ENCODE measurements at places on chromosomes 4 and X.

DNA sequence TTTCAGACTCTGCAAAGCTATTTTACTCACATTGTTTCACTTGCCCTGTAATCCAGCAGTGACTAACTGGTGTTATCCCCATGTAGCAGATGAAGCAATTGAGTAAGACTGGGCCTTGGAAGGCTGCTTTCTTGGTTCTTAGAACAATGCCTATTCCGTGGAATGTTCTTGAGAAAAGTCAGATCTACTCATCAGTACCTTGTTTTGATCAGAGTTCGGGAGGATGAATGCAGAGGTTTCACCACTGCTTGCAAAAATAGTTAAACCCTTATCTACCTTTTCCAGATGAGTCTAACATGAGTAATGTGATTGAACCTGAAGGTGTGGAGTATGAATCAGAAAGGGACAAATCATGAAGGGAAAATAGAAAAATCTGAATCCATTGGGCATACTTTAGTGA lies 1.8 kb downstream of the MAOB start:
- DNase-seq: no peak

DNA sequence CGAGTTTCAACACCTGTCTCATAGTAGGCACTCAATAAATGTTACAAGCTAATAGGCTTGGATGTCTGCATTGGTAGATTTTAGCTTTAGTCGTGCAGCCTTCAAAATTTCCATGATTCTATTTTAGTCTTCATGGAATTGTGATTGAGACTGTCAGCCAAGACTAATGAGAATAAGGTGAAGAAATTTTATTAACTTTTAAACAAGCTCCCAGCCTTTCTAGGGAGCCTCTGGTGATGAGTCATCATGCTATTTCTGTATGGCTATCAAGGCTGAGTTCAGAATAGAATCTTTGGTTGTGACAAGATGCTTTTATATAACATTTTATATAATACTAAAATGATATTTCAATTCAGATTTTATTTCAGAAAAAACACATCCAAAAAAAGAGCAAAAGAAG lies 685.8 kb downstream of the GABRG1 start:
- DNase-seq: no peak

DNA sequence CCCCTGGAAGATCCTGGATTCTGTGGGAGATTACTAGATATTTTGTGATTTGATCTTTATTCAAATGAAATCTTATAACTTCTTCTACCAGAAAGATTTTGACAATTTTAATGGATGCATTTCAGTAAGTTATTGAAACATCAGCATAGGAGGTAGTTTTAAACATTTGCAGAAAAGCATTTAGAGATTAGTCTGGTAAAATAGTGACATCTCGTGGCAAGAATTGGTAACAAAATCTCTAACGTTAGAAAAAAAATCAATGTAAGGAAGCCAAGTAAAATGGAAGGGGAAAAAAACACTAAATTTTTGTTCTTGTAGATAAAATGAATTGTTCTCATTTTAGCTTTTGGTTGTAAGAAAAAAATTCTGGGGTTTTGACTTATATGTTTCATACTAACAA lies 73.3 kb downstream of the TASL start:
- no peak for DNase-seq

GRCh38 chr4:62301500-62301899 lies 1101.4 kb downstream of the ADGRL3 start:
- no peak for DNase-seq

- DNase-seq: no peak
Measured at GRCh38 chrX:104172121-104172520, 5.9 kb downstream of the FAM199X start.

GRCh38 chrX:70908541-70908940 lies at the start of gene TEX11:
Gene TEX11, minus strand, starts transcription at chrX:70908711. Its CDS starts 922 bp downstream, at chrX:70907789.
- DNase-seq: no peak

GRCh38 chr4:186932196-186932595 lies 208.5 kb upstream of the FAT1 start:
- no peak for DNase-seq

DNA sequence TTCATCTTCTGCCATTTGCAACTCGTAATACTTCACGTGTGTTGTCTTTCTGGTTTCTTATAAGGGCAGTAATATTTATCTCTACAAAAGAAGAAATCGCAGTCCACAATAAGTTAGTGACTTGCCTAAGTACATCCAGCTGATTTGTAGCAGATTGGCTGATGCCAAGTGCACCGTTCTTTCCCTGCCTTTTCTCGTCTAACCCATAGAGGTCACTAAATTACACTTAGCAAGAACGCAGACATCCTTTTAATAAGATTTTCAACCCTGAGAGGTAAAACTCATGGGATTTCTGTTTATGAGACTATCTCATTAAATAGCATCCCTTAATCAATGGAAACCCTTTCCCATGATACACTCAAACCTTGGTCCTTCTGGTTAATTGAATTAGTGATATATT lies 408.6 kb upstream of the ACTRT1 start:
- no peak for DNase-seq

GRCh38 chrX:16910376-16910775 lies 36.1 kb upstream of the REPS2 start:
- DNase-seq: no peak

- DNase-seq: no peak
Measured at GRCh38 chr4:95288552-95288951, 260.2 kb downstream of the UNC5C start.

DNA sequence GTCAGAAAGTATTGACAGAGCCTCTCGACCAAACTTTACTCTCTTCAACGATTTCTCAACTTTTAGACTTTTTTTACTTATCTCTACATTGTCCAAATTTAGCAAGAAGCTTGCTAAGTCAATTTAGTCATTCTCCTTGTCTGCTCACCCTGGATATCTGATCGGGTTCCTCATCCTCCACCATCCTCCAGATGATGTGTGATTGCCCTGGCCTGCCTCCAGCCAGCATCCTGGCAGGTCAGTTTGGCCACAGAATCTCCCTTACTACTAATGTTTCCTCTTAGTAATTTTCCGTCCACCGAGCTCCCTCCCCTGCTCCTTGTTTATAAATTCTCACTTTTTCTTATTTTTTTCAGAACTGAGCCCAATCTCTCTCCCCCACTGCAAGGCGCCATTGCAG lies 167.9 kb upstream of the ZFP42 start:
- no peak for DNase-seq

GRCh38 chrX:152136312-152136711 lies 2.1 kb downstream of the MAGEA10 start:
- DNase-seq: no peak

GRCh38 chrX:138711399-138712347 lies at the start of gene FGF13:
Gene FGF13, minus strand, starts transcription at chrX:138711717. Its CDS starts 714 bp downstream, at chrX:138711003.
- DNase-seq: no peak

GRCh38 chrX:72526534-72527508 lies 45.8 kb downstream of the HDAC8 start:
- DNase-seq: no peak

GRCh38 chr4:126136922-126137781 lies 822.4 kb downstream of the FAT4 start:
- no peak for DNase-seq

DNA sequence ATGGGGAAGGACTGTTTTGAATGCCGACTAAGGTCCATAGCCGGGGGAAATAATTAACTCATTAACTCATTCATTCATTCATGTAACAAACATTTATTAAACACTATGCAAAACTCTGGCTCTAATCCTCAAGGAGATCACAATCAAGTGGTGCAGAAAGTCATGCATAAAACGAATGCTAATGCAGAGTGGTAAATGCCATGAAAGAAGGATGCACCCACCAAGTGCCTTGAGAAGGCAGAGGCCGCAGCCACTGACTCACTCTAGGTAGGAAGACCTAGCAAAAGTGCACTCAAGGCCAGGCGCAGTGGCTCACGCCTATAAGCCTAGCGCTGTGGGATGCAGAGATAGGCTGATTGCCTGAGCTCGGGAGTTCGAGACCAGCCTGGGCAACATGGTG lies 22.9 kb downstream of the SLITRK2 start:
- no peak for DNase-seq

GRCh38 chr4:52247941-52248340 lies 196.8 kb downstream of the SPATA18 start:
- no peak for DNase-seq

DNA sequence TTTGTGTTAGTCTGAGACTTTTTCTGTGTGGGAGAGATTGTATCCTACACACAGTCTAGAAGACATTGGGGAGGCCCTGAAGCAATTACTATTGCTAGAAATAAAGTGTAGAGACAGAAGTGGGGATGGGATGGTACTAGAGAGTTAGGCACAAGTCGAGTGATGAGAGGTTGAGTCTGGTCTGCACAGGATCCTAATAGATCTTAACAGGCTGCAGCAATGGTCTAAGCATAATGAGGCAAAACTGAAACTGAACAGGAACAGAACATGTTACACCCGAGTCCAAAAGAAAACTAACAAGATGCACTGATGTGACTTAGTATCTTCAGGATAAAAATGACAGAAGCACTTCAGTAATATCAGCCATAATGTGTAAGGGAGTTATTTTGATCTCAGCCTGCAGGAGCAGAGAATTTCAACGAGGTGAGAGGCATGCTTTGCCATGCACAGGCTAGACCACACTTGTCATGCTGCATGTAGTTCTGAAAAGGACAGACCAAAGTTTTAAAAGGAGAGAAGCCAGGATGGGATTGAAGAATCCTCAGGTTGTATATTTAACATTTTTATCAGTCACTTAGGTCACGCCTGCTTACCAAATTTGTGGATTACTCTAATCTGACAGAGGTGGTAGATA lies 205.8 kb upstream of the BOD1L1 start:
- DNase-seq: no peak

DNA sequence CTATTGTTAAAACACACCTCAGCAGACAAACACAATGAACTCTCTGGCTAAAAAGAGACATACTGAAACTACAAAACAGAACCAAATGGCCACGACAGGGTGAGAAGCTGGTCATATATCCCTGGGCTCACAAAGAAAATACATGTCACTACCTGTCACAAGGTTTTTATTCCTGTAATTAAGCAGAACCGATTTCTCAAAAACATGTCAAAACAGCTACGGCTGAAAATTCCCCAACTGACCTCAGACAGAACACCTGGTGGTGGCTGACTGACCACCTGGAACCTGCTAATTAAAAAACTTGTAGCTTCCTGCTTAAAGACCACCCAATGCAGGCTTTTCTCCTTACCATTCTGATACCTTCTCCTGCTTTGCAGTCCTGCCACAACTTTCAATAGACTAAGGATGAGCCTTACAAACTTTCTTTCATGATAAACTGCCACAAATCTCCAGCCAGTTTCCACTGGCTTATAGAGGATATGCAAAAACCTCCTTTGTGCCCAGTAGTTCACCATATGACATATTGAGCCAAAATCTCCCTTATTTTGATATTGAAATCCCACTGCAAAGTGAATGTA lies 571.9 kb downstream of the SPOCK3 start:
- no peak for DNase-seq
